ENCODE measurements at places on chromosomes 3 and 15. TPM values are rescaled to one million over a fixed set of nuclear protein-coding genes. Genes with fewer than 3 reads are reported as not detected.

The SEMA3G gene
- total RNA-seq, result 12.6 TPM

The CEMIP gene
- 0.22 TPM for total RNA-seq

The GOLGA8K gene
- total RNA-seq, result not detected

The CYP1A1 gene
- total RNA-seq, result 1.0 TPM

The SPTSSB gene
- not detected for total RNA-seq

The PLXNB1 gene
- 69.4 TPM for total RNA-seq

The TGM5 gene
- total RNA-seq, result not detected

The KLHL40 gene
- total RNA-seq, result 0.63 TPM

- no peak overlapping the region for H3K27ac ChIP-seq
- H3K27me3 ChIP-seq, result no peaks in the 10 kb centered on the region
- DNase-seq, result no peak
- no peaks in the 10 kb centered on the region for H3K36me3 ChIP-seq
Measured at GRCh38 chr3:32352563-32352962, 39.1 kb upstream of the CMTM7 start.

DNA sequence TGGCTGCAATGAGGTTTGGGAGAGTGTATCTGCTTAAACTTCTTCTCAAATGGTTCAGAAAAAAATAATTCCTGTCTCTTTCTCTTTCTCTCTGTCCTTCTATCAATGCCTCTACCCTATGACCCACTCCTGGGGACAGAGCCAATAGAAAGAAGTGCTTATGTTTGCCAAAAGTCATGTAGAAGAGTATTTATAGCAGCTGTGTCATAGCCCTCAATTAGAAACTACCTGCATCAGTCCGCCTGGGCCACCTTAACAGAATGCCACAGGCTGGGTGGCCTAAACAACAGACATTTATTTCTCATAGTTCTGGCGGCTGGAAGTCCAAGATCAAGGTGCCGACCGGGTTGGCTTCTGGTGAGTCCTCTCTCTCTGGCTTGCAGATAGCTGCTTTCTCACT is 92.5 kb downstream of the HMG20A start:
- no peaks in the 10 kb centered on the region for H3K27me3 ChIP-seq
- DNase-seq, result no peak
- H3K4me3 ChIP-seq, result no peak overlapping the region
- peak overlapping the region; percentile 81 for H3K27ac ChIP-seq

DNA sequence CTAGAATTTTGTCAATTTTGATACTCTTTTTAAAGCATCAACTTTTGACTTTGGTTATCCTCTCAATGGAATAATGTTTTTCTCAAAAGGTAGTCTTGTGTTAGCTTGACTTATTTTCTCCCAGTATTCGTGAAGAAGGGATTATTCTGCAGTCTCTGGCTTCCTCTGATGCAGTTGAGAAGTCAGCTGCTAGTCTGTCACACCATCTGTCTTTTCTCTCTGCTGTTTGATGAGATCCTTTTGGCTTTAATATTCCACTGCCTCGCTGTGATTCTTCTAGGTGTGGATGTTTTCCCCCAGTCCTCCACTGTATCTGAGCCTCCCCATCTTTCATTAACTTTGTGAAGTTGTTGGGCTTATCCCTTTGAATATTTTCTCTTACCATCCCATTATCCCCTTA is 141.0 kb downstream of the WDR72 start:
- no peaks in the 10 kb centered on the region for H3K36me3 ChIP-seq
- no peak overlapping the region for H3K4me3 ChIP-seq
- no peak overlapping the region for H3K27ac ChIP-seq
- no peaks in the 10 kb centered on the region for H3K27me3 ChIP-seq
- H3K4me1 ChIP-seq, result no peaks in the 10 kb centered on the region

DNA sequence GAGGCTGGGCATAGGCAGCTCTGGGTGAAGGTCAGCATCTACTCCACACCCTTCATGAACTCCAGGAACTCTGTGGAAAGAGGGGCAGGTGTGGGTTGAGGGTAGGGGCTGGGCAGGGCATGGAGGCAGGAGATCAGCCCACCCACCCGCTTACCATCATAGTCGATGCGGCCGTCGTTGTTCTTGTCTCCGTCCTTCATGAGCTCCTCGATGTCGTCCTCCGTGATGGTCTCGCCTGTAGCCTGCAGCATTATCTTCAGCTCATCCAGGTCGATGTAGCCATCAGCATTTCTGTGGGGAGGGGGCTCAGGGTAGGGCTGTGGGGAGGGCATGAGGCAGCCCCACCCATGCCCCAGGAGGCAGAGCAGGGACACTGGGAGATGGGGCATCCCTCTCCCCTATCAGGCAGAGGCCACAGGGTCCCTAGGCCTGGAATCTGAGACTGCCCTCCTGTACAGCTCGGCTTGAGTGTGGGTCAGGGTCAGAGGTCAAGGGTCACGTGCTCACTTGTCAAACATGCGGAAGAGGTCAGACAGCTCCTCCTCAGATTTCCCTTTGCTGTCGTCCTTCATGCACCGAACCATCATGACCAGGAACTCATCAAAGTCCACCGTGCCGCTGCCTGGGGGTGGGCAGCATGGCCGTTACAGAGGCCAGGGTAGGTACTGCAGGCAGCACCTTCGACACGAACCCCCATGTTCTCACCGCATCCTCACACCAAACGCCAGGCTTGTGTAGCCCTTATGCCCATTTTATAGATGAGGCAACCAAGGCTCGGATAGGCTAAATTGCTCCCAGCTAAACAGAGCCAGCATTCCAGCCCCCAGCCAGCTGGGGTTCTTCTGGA is 2.4 kb downstream of the TNNC1 start:
- H3K27me3 ChIP-seq, result no peaks in the 10 kb centered on the region
- no peak for DNase-seq
- peak overlapping the region; percentile 51 for H3K4me3 ChIP-seq
- no peaks in the 10 kb centered on the region for H3K4me1 ChIP-seq
- H3K36me3 ChIP-seq, result peaks cover 29% of the 10 kb centered on the region
- H3K27ac ChIP-seq, result peak overlapping the region; percentile 89

- no peak overlapping the region for H3K27ac ChIP-seq
- no peak overlapping the region for H3K4me3 ChIP-seq
- no peak for DNase-seq
- no peaks in the 10 kb centered on the region for H3K27me3 ChIP-seq
- H3K36me3 ChIP-seq, result no peaks in the 10 kb centered on the region
Measured at GRCh38 chr3:189288348-189289235, 116.8 kb downstream of the TPRG1 start.

DNA sequence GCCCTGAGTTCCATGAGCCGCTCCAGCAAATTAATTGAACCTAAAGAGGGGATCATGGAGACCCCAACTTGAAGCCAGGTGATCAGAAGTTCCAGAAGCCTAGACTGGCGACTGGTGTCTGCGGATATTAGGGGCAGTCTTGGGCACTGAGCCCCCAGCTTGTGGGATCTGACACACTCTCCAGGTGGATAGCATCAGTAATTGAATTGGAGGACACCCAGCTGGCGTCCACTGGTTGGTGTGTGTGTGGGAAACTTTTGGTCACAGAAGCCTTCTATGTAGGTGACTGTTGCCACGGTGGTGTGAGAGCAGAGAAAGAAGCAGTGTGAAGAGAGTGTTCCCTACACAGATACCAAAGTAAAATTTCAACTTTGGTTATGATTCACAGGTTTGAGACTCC is 106.0 kb upstream of the ADPGK start:
- H3K27me3 ChIP-seq, result no peaks in the 10 kb centered on the region
- no peak for DNase-seq
- H3K36me3 ChIP-seq, result no peaks in the 10 kb centered on the region
- H3K4me1 ChIP-seq, result no peaks in the 10 kb centered on the region
- H3K27ac ChIP-seq, result no peak overlapping the region

DNA sequence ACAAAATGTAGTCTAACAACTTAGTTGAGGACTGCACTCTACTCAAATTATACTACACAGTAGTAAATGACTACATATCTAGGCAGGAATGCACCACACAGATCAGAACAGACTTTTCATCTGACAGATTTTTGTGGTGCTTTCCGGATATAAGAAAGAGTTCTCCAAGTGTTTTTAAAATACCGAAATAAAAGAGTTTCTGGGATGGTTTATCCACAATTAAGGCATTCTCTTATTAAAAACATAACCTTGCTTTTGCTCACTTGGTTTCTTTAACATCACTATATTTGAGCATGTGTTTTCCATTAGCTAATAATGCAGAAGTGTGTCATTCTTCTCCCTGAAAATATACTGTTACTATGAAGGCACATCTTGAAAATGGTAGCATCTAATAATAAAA is 132.9 kb downstream of the MAGI1 start:
- DNase-seq, result no peak
- H3K4me1 ChIP-seq, result no peaks in the 10 kb centered on the region
- H3K27ac ChIP-seq, result no peak overlapping the region
- H3K36me3 ChIP-seq, result no peaks in the 10 kb centered on the region
- no peak overlapping the region for H3K4me3 ChIP-seq

DNA sequence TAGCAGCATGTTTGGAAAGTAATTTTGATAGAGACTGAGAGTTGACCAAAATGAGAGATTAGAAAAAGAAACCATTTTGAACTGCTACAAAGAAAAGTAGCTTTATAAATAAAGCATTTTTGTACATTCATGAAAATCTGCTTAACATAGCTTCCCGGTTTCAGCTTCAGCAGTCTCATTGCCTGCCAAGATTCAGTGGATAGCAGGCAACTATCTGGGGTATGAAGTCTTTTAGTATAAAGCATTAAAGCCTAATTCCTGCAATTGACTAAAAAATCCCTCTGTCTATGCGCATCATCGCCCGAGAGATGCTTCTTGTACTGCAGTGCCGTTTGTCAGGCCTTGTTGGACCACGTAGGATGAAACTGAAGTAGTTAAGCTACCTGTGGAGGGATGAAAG is 588.4 kb downstream of the NAALADL2 start:
- no peaks in the 10 kb centered on the region for H3K27me3 ChIP-seq
- H3K27ac ChIP-seq, result no peak overlapping the region
- H3K36me3 ChIP-seq, result no peaks in the 10 kb centered on the region

- peaks cover 8% of the 10 kb centered on the region for H3K4me1 ChIP-seq
- no peak overlapping the region for H3K27ac ChIP-seq
- no peaks in the 10 kb centered on the region for H3K27me3 ChIP-seq
- no peak for DNase-seq
- no peak overlapping the region for H3K4me3 ChIP-seq
Measured at GRCh38 chr3:187082758-187083375, 56.4 kb downstream of the RPL39L start.

All from right atrium auricular region (tissue), 2 donors.